KBM-7 (cell line): ENCODE measurements at places on chromosomes 6 and 20.

GRCh38 chr6:12490904-12491571, 200.9 kb downstream of the EDN1 start:
- no peak for DNase-seq

GRCh38 chr6:75550544-75551167, 51.0 kb upstream of the SENP6 start:
- no peak for DNase-seq

DNA sequence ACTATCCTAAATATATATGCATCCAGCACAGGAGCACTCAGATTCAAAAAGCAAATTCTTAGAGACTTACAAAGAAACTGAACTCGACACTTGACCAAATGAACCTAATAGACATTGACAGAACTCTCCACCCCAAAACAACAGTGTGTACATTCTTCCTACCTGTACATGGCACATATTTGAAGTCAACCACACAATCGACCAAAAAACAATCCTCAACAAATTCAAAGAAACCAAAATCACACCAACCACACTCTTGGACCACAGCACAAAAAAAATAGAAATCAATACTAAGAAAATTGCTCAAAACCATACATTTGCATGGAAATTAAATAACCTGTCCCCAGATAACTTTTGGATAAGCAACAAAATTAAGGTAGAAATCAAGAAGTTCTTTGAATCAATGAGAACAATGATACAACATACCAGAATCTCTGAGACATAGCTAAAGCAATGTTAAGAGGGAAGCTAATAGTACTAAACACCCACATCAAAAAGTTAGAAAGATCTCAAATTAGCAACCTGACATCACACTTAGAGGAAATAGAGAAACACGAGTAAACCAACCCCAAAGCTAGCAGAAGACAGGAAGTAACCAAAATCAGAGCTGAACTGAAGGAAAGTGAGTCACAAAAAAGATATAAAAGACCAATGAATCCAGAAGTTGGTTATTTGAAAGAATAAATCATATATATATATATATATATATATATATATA, 12.5 kb upstream of the TREM1 start:
- DNase-seq = no peak

- DNase-seq = no peak
Observed at GRCh38 chr6:141359953-141360352, 772.8 kb upstream of the GJE1 start.

DNA sequence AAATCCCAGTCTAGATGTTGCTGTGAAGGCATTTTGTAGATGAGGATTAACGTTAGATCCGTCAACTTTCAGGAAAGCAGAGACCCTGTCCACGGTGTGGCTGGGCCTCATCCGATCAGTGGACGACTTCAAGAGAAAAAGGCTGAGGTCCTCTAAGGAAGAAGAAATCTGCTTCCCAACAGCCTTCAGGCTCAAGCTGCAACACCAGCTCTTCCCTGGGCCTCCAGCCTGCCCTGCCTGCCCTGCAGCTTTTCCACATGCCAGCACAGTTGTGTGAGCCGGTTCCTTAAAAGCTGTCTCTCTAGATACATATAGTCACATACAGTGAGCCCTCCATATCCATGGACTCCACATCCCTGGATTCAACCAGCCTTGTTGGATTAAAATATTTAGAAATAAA, 14.1 kb upstream of the PDE10A start:
- no peak for DNase-seq

GRCh38 chr6:21350926-21351325, 242.6 kb upstream of the SOX4 start:
- no peak for DNase-seq

DNA sequence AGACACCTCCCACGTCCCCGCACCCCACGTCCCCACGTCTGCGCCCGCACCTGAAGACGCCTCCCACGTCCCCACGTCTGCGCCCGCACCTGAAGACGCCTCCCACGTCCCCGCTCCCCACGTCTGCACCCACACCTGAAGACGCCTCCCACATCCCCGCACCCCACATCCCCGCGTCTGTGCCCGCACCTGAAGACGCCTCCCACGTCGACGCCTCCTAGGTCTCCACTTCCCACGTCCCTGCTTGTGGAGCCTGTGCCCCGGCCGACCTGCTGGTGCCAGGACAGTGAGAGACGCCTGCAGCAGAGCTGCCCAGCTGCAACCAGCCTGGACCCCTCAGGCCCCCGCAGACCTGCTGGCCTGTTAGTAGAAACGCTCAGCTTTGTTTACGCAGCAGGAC, 22.6 kb downstream of the ANKRD60 start:
- DNase-seq = no peak

GRCh38 chr6:119105282-119105681, 26.8 kb upstream of the FAM184A start:
- DNase-seq = no peak

- no peak for DNase-seq
Observed at GRCh38 chr20:33883164-33883563, 72.0 kb downstream of the CHMP4B start.

DNA sequence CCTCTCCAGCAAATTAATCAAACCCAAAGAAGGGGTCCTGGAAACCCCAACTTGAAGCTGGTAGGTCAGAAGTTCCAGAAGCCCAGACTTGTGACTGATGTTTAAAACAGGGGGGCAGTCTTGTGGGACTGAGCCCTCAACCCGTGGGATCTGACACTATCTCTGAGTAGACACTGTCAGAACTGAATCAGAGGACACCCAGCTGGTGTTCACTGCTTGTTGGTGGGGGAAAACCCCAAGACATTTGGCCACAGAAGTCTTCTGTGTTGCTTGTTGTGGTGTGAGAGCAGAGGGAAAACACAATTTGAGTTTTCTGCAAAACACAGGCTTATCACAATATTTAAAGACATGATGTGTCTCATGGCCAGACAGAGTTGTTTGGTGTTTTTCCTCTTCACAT, 29.9 kb downstream of the KIF13A start:
- no peak for DNase-seq

DNA sequence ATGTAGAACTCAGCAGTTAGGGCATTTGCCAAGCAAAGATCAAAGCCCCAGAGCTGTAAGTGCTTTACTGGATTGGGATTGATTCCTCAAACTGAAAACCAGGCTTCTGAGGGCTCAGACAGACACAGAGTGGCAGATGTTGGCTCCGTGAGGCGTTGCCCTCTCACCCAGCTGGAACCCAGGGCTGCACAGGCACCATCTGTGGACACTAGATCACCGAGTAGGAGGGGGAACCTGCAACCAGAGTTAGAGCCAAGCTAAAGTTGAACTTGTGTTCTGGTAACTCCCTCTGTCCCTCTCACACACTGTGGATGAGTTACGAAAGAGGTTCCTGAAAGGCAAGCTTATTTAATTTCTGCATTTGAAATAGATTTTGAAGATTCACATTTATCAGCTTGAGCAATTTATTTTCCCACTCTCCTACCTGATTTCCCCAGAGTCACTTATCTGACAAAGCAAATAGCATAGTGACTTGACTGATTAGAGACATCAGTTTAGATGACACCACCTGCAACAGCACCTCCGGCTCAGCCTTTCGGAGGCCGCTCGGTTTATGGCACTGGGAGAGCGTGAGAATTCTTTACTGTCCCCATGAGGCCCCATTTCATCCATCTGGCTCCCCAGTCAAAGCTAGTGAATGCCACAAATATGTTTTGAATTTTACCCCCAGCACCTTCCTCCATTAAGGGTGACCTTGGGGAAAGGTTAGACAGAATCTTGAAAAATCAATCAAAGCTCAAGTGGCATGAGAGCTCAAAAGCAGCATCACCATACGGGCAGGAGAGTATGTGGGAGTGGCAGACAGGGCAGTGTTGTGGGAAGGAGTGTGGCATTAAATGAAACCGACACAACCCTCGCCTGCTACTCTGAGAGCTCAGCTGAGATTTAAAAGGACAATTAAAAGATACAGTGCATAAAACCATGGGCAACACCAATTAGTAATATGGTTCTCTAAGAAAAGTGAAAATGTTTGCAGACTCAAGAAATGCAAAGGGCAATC, 48.5 kb downstream of the RPF2 start:
- no peak for DNase-seq

DNA sequence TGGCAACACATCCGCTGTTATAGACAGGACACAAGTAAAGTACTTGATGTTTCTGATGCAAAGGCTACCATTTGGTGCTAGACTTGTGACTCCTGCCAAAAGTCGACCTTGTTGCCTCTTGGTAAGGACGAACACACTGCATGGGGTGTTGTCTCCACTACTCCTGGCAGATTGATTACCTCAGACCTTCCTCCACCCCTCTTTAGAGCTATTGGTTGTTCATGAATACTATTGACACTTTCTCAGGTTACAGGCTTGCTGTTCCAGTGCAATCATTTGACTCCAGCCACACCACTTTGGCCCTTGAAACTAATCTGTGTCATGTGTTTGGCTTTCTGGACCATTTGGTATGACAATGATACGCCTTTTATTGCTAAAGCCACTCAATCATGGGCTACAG, 62.3 kb downstream of the TRMT11 start:
- no peak for DNase-seq
